CD4-positive, alpha-beta T cell treated with Interleukin-6 at 100 ng/mL for 8 hours (primary cell): ENCODE measurements at places on chromosomes 7 and 10.

DNA sequence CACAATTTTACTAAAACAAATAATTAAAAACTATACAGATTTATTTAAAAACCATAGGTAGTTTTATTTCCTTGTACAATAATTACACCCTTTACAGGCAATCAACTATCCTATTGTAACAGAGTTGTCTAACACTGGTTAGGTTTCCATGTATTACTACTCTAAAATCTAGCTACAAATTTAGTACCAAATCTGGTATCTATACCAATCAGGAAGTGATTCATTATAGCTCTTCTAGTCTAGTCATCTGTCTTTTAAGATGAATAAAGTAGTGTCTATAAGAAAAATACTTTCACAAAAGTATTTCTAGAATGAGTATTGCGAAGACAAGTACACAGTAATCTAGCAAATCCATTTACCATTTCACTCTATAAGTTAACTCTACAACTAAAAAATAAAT lies 16.9 kb downstream of the ZNF800 start:
- no peak for DNase-seq

DNA sequence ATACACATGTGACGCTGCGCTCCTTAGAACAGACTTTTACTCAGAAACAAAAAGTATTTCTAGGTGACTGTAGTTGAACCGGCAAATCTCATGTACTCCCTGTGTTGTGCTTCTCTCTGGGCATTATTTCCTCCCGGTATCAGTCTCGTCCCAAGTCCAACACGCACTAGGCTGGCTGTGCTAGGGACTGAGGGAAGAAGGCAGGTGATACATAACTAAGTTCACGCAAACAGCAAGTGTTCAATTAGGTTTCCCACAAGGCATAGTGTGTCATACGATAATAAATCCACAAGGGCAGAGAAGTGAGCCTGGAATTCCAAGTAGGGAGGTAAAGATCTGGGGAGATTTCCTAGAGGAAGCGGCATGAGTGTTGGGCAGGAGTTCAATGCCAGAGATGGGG lies 20.4 kb downstream of the FAM53B start:
- no peak for DNase-seq

DNA sequence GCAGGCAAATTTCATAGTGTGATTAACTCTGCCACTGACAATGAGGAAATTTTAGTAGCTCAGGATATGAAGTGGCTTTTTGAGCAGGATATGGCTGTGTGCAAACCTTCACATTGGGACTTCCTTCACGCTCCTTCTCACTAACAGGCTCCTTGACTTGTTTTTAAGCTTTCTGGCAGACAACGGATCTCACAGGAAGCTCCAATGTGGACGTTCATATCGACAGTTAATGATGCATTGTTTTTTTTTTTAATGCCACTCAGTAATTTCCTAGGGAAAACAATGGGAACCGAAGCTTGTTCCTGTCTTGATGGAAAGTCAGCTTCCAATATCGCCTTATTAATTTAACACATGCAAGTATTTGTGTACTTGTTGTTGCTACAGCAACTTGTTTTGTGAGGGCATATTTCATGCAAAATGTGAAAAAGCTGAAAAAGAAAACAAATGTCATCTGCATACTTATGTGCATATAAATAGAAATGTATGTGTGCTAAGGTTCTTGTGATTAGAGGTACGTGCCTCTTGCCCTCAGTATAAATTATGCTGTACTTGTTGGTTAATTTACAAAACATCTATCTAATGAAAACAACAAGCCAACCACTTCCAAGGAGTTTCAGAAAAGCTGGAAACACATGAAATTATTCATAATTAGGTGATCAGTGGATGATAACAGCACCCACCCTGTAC lies 84.7 kb downstream of the NRP1 start:
- peak; percentile 7 for DNase-seq

DNA sequence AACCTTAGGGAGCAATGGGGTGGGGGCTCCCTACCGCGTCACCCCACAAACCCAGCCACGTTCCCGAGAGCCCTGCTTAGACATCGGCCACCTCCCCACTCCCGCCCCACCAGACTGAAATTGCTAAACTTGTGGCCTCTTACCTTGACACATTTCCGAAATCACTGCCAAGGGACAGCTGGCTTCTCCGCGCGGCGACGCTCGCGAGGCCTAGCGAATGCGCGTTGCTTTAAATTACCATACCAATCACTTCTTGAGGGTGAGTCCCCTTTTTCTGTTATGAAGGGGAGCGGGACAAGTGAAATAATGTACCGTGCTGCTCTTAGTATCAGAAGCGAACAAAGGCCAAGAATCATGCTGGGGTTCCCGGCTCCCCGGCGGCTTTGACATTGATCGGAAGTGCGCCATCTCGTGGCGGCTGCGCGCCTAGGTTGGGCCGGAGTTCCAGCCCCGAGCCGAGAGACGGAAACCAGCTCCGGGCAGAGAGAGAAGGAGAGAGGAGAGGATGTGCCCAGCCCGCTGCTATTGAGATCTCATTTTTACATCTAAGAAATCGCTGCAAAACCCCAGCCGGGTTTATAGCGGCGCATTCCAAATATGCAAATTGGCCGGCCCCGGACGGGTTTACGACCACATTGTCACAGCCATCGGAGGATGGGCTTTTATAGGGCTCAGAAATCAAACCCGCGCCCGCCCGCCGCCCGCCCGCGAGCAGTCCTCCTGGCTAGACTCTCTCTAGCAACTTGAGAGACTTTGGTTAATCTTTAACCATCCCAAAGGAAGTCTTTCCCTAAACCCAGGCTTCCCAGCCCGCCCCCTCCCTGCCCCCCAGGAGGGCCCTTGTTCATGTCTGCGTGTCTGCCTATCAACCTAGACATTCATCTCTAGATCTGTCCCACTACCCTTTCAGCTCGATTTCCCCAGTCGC lies 5.3 kb downstream of the HOXA11 start:
- DNase-seq = peak; percentile 52

GRCh38 chr7:101273206-101273605 lies 28.3 kb upstream of the FIS1 start:
- no peak for DNase-seq

- DNase-seq = no peak
Observed at GRCh38 chr7:95811846-95812445, 39.6 kb downstream of the DYNC1I1 start.

DNA sequence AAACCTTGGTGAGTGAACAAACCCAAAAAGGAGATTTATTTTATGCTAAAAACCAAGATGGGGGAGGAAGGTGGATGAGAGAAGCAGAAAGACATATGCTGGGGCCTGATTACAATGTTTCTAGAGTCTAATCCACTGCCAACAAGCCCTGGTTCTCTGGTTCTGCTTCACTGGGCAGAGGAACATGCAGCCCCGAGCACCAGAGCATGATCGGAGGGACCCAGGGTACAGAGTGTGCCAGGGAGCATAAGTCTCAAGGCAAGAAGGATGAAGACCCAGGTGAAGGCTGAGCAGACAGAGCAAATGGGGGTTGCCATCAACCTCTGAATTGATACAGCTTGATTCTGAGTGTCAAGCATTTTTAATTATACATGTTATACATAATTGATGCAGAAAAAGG lies 30.7 kb downstream of the SLC16A12 start:
- DNase-seq = no peak

GRCh38 chr10:90480466-90480865 lies 377.4 kb downstream of the HTR7 start:
- no peak for DNase-seq

DNA sequence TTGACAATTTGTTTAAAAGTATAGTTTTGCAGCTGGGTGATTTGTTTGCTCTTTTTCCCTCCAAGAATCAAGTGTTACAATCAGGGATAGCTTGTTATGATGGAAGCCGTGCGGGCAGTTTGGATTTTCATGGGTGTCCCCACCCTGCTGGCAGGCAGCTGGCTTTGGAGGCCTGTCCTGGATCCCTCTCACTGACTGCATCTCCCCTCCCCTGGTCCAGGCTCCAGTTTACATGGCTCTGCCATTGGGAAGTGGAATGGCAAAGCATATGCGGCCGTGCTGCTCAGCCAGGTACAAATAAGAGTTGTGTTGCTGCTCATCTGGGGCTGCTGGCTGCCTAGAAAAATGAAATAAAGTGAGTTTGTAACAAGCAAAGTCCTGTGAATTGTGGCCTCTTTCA lies 76.0 kb downstream of the CXCL12 start:
- DNase-seq = no peak

DNA sequence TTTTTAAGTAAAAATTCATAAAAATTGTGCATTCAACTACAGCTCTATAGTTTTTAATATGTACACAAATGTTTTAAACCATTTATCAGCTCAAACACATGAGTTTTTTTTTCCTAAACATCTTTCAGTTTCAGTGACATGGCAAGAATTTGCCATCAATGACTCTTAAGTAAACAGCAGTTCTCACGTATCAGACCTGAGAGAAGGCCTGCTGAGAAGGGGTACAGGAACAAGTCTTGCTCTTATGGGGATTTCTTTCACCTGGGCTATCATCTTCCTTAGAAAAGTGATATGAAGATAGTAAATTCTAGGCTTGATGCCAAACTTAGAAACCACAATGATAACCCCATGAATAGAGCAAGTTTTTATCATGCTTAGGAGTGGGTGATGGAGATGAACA lies 467.8 kb downstream of the ARL4A start:
- DNase-seq = no peak

DNA sequence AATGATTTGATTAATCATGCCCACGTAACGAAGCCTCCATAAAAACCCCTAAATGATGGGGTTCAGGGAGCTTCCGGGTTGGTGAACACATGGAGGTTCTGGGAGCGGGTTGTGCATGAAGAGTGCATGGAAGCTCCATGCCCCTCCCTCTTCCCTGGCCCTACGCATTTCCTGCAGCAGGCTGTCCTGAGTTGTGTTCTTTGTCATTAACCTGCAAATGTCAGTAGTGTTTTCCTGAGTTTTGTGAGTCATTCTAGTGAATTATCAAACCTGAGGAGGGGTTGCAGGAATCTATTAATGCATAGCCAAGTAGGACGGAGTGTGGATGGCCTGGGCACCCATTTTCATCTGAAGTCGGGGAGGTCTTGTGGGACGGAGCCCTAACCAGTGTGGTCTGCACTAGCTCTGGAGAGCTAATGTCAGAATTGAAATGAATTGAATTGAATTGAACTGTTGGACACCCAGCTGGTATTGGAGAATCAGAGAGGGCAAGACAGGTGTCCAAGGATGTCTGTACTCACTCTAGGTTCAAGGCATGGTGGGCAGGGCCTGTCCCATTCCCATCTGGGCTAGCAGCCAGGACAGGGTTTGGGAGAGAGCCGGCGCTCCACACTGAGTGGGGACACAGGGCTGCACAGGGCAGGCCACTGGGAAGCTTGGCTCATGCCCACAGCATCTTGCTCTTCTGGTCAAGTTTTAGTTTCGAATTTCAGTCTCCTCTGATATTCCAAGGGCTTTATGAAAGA lies 22.3 kb upstream of the ARHGAP22 start:
- DNase-seq = no peak

- DNase-seq = no peak
Observed at GRCh38 chr10:101207026-101207425, 22.2 kb downstream of the LBX1 start.
